ENCODE measurements at places on chromosomes 1 and 21.
A peak's percentile ranks its signal among the peaks of the same experiment; 100 is the strongest.

DNA sequence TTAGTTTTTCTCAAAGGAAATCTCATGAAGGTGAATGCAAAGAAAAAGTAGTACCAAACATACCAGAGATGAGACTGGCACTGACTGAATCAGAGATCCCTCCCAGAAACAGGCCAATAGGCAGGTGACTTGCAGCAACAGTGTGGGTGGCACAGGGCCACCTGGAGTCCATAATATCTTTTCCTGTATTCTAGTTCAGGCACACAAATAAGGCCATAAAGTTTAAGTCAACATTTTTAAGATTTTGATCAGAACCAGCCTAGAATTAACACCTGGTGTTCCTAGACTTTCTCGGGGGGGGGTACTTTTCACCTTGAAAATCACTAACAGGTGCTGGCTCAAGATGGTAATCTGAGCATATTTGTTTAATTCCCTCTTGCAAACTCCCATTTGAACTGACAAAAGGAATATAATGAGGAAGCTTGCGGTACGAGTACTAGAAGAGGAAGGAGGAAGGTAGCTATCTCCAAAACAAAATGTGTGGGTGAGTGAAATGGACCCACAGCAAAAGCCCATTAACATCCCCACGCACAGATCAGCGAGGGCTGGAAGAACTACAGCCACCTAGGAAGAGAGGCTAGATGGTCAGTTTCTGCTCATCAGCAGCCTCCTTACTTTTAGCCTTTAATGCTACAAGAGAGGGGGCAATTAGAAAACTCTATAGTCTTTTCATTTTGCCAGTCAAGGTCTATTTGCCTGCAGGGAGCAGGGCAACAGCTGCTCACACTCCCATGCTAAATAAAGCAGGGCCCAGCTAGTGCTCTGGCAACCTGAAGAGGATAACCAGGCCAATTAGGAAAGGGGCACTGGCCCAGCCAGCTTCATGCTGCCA, 18.9 kb downstream of the SDE2 start:
- peak; percentile 6 for DNase-seq

GRCh38 chr1:228176024-228176395, 10.4 kb downstream of the IBA57 start:
- no peak for DNase-seq

GRCh38 chr1:28313702-28314546, 14.9 kb upstream of the MED18 start:
- peak; percentile 80 for DNase-seq

GRCh38 chr1:199944986-199945385, 82.5 kb upstream of the NR5A2 start:
- DNase-seq = peak; percentile 10

- DNase-seq = no peak
These were observed 102.0 kb downstream of the CYYR1 start for GRCh38 chr21:26471099-26471471.

DNA sequence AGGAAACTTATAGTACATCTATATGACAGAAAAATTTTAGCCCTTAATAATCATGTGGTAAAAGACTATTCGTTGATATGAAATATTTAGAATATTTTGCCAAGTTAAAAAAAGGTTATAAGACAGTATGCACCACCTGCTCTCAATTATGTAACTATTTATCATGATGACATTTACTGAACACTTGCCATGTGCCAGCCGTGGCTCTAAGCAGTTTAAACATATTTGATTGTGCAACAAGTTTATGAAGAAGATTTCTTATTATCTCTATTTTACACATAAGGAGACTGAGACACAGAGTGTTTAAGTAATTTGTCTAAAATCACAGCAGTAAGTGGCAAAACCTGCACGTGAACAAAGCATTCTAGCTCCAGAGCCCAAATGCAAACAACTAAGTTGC, 199.3 kb upstream of the JUN start:
- DNase-seq = peak; percentile 18

GRCh38 chr21:31927689-31928353, 55.0 kb downstream of the HUNK start:
- DNase-seq = no peak

DNA sequence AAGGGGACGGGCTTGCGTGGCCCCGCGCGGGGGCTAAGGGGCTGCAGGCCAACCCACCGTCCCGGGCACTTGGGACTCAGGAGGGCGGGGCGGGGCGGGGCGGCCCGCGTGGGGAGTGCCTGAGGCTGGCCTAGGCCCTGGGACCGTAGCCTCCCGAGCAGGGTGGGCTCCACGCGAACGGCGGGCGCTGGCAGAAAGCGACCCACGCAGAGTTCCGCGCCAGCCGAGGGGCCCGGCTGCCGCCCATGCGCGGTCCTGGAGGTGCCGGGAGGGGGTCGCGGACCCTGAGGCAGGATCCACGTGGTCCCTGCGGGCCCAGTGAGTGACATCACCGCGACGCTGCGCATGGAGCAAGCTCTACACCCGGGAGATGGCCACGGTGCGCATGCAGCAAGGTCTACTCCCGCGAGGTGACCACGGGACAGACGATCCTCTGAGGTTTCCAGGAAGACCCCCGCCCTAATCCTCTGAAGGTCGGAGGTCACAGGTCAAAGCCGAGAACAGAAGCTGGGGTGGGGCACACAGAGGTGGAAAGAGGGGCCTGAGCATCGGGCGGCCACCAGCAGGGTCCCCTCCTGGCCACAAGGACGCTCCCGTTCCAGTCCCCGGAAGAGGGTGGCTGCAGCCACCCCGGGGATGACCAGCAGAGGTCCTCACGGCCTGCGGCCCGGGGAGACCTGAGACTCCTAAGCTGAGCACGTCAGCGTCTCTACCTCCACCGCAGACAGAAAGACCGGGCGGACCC, 13.5 kb upstream of the SLC19A1 start:
- DNase-seq = peak; percentile 67

DNA sequence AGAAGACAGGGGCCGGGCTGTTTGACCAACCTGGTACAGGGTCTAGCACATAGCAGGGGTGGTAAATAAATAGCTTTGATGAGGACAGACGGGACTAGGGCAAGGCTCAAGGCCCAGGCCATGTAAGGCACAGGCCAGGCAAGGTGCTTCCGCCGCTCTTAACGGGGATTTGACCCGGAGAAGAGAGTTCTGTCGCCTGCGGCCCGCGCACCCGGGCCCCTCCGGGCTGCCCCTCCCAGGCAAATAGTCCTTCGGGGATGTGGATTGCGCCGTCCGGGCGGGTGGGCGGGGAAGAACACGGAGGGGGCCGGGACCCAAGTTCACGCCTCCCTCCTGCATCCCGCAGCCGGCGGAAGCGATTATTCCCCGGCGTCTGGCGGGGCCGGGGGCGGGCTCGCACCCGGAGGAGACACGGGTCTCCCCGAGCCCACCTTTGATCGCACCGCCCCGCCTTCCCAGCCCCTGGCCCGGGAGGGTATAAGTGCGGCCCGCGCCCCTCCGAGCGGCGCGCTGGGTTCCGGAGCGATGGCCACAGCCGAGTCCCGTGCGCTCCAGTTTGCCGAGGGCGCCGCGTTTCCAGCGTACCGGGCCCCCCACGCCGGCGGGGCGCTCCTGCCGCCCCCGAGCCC, at the start of gene MIXL1:
TSS of gene MIXL1 (plus strand) at position 508 of the 629 bp plus-strand sequence. CDS start at position 526, 18 bp downstream.
- DNase-seq = no peak

- peak; percentile 23 for DNase-seq
These were observed 2.1 kb downstream of the KLHL21 start for GRCh38 chr1:6600410-6601048.

- no peak for DNase-seq
These were observed 13.6 kb upstream of the TSPEAR start for GRCh38 chr21:44724926-44725325.

GRCh38 chr1:18726368-18726767, 95.7 kb downstream of the PAX7 start:
- DNase-seq = no peak
